ENCODE measurements at places on chromosomes 2 and 18.
A peak's percentile ranks its signal among the peaks of the same experiment; 100 is the strongest.

DNA sequence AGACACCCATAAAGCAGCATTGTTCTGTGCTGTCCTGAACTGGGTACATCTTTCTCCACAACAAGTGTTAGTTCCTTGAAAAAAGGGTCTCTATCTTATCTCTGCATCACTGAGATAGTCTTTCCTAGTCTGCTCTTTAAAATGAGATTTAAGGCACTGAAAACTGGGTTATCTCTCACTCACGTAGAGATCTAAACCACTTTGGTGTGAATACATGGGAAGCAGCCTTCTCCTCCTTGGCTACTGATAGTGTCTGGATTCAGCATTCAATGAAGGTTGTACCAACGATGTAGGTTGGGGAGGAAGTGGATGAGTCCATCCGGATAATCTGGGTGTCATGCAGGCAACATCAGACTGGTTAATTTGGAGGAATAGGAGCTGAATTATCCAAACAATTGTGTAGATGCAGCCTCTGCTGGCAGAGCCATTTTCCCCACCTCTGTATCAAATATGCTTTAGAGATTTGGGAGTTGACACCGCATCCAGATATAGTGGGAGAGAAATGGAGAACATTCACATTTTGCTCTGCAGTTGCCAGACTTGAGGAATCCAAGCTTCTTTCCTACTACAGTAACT is 15.9 kb upstream of the SIX3 start:
- DNase-seq = no peak

- DNase-seq = no peak
These were observed 19.5 kb upstream of the KCNE4 start for GRCh38 chr2:223032187-223033142.

DNA sequence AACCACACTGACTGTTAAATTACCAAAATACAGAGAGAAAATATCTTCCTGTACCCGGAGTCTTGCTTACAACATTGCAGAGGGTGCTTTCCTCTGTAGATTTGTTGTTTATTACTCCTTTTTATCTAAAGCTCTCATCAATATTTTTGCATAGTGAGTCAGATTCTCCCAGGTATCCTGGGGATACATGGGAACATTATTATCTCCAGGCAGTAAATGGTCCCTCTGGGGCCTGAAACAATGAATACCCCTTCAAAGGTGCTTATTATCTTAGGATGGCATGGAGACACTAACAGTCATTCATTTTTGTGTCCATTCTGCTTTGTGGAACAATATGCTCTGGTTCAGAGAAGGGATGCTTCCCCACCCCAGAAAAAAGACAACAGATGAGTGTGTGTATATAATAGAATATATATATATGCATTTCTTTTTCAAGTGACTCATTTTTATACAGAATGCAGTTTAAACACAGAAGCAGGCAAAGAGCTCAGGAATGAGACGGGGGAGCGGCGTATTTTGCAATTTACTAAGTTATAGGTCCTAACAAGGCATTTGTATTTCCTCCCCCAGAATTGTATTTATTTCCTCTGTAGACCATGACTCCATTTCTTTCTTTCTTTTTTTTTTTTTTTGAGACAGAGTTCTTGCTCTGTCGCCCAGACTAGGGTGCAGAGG is 424.8 kb upstream of the ZEB2 start:
- no peak for DNase-seq

GRCh38 chr2:45728458-45728942 is 77.0 kb downstream of the PRKCE start:
- DNase-seq = no peak

DNA sequence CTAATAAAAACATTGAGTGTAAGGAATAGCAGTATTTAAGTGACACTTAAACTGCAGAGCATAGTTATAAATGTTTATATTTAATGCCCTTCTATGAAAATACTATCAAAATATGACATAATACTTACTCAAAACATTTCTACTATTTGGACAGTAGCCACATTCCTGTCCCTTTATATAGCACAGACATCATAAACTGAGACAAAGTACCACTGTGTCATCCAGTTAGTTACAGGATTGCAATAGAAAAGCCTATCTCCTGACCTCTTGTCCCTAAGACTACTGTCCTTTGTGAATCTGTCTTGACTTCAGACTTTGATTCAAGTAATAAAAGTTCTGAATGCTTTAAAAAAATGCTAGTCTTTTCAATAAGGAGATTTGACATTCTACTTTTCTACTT is 1528.5 kb upstream of the NXPH2 start:
- DNase-seq = no peak

- DNase-seq = no peak
These were observed 11.8 kb downstream of the RASGRP3 start for GRCh38 chr2:33488178-33488690.

GRCh38 chr2:233164128-233164635 is 87.3 kb upstream of the ATG16L1 start:
- no peak for DNase-seq

- DNase-seq = no peak
These were observed 93.9 kb downstream of the DGKD start for GRCh38 chr2:233448220-233448559.

DNA sequence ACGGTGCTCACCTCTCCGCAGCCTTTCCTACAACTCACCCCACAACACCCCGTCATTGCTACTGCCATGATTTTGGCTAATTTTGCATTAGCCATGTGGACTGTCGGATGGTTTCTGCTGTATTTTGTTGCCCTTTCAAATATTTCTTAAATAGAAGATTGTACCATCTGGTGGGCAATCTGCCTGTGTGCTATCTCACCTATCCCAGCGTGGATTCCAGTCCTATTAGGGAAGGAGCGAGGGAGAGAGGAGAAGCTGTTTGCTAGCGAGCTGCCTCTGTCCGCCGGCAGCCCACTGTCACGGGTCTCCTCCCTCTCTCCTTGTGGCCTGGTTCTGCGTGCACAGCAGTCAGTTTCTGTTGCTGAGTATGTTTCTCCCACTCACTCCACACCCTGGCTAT is 336.2 kb downstream of the TXNL1 start:
- no peak for DNase-seq

GRCh38 chr2:178295115-178295514 is 100.8 kb downstream of the OSBPL6 start:
- no peak for DNase-seq

- no peak for DNase-seq
These were observed 159.9 kb downstream of the ZNF521 start for GRCh38 chr18:25192065-25192464.

DNA sequence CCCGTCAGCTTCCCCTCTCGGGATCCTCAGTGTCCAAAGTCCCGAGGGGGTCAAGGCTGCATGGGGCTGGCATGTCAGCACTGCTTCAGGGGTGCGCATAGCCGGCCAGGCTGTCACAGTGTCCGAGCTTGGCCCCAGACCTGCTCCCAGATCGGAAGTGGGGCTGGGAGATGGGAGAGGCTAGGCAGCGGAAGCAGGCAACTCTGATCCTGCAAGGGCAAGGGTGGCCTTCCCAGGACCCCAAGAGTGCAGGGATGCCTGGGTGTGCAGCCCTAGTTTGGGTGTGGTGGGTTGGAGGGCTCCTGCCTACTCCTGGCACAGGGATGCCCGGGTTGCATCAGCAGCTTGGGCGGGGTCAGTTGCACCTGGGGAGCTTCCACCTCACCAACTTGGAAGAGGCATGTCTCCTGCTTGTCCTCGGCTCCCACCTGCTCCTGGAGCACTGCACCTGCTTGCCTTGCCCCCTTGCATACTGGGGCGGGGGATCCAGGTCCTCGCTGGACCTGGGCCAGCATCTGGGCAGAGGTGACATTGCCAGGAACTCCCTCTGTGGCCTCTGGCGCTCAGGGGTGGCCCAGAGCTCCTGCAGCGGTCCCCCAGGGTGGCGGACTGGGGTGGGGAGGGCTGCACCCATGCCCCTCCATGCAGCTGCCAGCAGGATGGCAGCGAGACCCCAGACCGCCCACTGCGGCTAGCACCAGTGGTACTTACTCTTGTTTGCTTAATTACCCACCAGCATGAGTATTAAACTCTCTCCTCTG is 41.3 kb downstream of the CBLN2 start:
- DNase-seq = no peak

DNA sequence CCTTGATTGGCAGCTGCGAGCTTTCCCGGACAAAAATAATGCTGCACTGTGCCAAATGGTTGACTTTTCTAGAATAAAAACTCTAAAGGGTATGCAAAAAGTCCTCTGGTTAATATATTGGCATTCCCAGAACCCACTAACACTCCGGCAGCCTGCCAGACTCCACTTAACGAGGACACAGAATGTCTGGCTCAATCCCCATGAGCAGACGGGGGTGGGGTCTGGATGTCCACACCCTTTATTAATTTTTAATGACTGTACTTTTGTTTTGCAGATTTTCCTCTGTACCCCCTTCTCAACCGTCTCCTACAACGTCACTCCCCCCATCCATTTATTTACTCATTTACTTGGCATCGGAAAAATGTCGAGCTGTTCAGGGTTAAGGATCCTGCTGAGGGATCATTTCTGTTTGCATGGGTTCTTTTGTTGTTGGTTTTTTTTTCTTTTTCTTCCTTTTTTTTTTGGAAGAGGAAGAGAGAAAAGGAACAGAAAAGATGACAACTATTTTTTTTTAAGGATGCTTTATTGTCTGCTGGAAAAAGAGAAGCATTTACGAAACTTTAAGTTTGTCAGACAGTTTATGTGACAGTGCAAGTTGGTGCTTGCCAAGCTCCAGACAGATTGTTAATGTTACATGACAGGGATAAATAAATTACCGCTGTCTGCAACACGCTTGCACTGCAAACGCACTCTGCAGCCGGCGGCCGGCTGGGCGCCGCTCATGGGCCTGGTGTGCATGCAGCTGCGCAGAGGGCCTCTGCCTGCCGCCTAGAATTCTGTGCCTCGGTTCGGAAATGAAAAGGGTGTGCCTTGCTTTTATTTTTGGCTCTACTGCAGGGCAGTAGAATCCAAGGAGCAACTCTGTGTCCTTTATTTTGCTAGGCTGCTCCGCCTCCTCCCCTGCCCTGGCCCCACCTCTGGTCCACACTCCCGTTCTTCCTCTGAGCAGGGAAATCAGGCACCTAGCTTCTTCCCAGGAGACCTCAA is 3.6 kb downstream of the LDLRAD4 start:
- no peak for DNase-seq

GRCh38 chr2:229980431-229981184 is 58.3 kb downstream of the FBXO36 start:
- DNase-seq = peak; percentile 6

DNA sequence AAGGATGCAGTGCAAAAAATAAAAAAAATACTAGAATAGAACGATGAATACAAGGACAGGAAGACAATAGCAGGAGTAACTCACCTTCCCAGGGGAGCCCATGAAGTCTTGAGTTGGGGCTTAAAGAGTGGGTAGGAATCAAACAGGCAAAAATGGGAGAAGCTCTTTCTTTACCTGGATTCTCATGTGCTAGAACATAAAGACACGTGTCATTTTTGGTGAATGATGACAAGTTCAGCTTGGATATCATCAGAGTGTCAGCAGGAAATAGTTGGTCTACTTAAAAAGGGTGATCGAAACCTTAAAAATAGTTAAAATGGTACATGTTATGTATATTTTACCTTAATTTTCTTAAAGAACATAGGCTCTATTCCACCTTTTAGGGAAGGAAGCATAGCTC is 5.7 kb downstream of the SGPP2 start:
- no peak for DNase-seq

- DNase-seq = no peak
These were observed 67.0 kb upstream of the TNFRSF11A start for GRCh38 chr18:62258093-62258492.

- DNase-seq = no peak
These were observed 30.2 kb upstream of the MTX2 start for GRCh38 chr2:176239031-176239430.

DNA sequence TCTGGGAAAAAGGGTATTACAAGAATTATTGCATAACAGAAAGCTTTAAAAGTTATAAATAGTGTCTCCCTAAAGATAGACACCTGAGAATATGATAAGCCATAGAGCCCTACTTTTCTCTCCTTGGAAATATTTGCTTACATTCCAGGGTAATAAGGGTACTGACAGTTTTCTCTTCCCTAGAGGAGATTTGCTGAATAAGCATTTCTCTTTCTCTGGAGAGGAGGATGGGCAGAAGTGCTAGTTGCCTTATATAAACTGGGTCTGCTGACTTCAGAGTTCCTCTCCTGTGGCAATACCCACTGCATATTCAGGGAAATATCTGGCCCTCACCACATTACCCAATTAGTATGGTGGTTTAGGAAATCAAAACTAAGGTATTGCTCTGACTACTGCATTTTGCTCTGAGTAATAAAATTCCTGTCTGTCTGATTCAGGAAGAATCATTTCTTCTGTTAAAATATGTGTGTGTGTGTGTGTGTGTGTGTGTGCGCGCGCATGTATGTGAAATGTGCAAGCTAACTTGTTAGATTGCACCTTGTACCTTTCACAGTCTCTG is 1391.3 kb downstream of the DSC3 start:
- no peak for DNase-seq

- no peak for DNase-seq
These were observed 38.2 kb downstream of the ANKMY1 start for GRCh38 chr2:240519396-240520129.

GRCh38 chr2:229673676-229674075 is 40.7 kb downstream of the DNER start:
- no peak for DNase-seq

DNA sequence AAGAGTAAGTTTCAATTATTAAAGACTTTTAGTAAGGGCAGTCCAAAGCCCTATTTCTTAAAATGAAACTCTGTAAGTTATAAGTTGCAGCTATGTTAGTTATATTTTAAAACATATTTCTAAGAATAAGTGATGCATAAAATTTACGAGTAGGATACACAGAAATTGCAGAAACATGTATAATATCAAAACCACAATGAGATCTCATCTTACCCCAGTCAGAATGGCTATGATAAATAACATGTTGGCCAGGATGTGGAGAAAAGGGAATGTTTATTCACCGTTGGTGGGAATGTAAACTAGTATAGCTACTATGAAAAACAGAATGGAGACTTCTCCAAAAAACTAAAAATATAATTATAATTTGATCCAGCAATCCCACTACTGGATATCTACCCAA is 201.2 kb downstream of the CBLN2 start:
- DNase-seq = no peak

- DNase-seq = no peak
These were observed 161.3 kb downstream of the MEIS1 start for GRCh38 chr2:66596256-66596655.

GRCh38 chr2:37230581-37230980 is 815 bp downstream of the CEBPZ start:
- no peak for DNase-seq

- no peak for DNase-seq
These were observed 440.5 kb downstream of the SETBP1 start for GRCh38 chr18:45121146-45121545.

- DNase-seq = no peak
These were observed 142.7 kb downstream of the SCG2 start for GRCh38 chr2:223459328-223459939.

GRCh38 chr18:73509460-73509859 is 638.2 kb downstream of the FBXO15 start:
- no peak for DNase-seq

GRCh38 chr2:131724019-131724418 is 196.3 kb downstream of the CCDC74A start:
- no peak for DNase-seq

DNA sequence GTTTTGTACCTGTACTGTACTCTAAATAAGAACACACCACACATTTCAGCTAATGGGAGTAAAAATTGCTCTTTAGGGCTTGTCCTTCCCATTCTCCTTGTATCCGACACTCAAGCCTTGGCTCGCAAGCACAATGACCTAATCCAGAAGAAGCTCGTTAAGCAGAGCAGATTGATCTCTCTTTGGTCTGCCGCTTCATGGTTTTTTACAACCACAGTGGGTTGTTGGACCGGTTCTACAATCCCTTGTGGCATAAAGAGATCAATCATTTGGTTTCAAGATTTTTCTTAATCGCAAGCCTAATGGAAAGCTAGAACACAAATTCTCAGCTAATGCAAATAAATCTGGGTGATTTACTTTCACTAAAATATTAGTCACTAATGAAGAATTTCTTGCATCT is 662.1 kb downstream of the LRP1B start:
- DNase-seq = no peak

Data from activated naive CD4-positive, alpha-beta T cell treated with Interleukin-2 at 50 U/mL for 16 hours (primary cell).